ENCODE measurements at places on chromosomes 7 and 10. TPM values are rescaled to one million over a fixed set of nuclear protein-coding genes. Genes with fewer than 3 reads are reported as not detected.

- H3K36me3 ChIP-seq: no peaks in the 10 kb centered on the region
- H3K27ac ChIP-seq: no peak overlapping the region
- no peaks in the 10 kb centered on the region for H3K27me3 ChIP-seq
- peaks cover 18% of the 10 kb centered on the region for H3K4me1 ChIP-seq
- no peak overlapping the region for H3K4me3 ChIP-seq
- no peak for DNase-seq
Observed at GRCh38 chr7:92680442-92680841, 90.3 kb upstream of the FAM133B start.

DNA sequence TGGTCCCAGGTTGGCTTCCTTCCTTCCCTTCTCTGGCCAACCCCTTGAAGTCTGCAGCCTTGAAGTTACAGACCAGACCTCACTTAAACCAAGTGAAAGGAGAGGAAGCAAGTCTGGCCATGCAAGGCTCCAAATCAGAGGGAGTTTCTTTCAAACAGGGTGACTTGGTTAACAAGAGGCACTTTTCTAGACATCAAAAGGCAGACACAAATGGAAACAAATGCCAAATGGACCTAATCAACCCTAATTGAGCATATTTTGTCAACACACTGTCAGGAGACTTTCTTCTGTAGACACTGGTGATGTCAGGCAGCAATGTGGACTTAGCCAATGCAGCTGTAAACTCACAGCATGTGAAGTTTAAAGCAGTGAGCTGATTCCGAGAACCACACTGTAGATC, 282.7 kb upstream of the FZD8 start:
- H3K4me1 ChIP-seq: no peaks in the 10 kb centered on the region
- no peak for DNase-seq
- H3K27ac ChIP-seq: no peak overlapping the region
- no peak overlapping the region for H3K4me3 ChIP-seq
- H3K27me3 ChIP-seq: no peaks in the 10 kb centered on the region

- peaks cover 22% of the 10 kb centered on the region for H3K4me1 ChIP-seq
- H3K36me3 ChIP-seq: no peaks in the 10 kb centered on the region
- H3K27ac ChIP-seq: no peak overlapping the region
- no peak overlapping the region for H3K4me3 ChIP-seq
- no peak for DNase-seq
Observed at GRCh38 chr7:155862123-155862892, 50.0 kb upstream of the SHH start.

GRCh38 chr7:30331338-30331737, 46.9 kb downstream of the ZNRF2 start:
- H3K27ac ChIP-seq: peak overlapping the region; percentile 27
- H3K36me3 ChIP-seq: no peaks in the 10 kb centered on the region
- DNase-seq: no peak
- H3K4me1 ChIP-seq: peaks cover 21% of the 10 kb centered on the region
- H3K4me3 ChIP-seq: no peak overlapping the region

FAM25A gene
- total RNA-seq: not detected

KDM7A gene
- total RNA-seq: 5.3 TPM

SEM1 gene
- total RNA-seq: 19.7 TPM
